ENCODE measurements at places on chromosomes 2 and 18.

GRCh38 chr2:208671284-208671683, 264.7 kb downstream of the PTH2R start:
- no peak for DNase-seq

DNA sequence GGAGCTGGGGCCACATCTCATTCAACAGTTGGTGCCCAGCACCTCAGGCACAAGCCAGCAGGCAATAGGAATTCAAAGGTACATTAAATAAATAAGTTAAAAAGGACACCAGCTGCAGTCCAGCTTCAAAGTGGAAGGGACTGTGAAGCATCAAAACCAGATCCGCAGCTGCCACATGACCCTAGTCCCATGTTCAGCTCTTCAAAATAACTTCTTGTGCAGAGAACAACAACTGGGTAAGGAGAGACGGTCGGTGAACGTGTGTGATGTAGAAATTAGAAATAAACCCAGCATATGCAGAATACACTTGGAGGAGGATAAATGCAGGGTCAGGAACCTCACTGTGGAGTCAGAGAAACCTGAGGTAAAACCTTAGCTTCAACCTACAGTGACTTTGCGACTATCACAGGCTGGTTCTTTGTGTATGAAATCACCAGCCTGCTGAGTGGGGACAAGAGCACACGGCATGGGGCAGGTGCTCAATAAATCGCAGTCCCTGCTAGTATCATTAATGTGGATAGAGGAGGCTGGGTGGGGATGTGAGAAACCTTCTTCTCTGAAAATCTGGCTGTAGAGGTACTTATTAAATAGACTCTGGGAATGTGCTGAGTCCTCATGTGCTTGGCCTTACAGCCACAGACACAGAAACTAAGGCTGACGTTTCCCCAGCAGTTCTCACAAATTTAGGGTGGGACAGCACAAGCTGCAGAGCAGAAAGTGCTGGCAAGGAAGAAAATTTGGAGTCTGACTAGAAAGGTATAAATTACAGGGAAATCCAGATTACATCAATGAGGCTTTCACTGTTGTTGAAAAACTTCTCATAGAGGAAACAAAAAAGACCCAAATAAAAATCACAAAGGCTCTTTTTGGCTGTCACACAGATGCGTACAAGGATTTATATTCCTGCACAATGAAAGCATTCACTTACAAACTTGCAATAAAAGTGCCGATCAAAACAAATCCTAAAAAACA, 20.7 kb downstream of the FBXO15 start:
- DNase-seq, result no peak

DNA sequence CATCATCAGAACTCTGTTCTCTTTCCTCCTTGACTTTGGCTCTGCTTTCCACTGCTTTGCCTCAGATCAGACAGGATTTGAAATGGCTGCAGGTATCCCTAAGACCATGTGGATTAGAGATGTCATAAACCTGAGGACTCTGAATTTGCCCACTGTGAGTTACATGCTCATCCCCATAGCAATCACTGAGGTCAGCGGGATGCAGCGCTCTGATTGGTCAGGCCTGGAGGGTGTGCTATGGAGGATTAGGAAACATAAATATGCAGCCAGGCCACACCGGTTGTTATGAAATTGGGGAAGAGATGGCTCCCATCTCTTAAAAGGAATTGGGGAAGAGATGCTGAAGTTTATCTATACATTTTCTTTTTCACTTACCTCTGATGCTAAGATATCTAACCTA, 73.7 kb upstream of the DNAJC10 start:
- peak; percentile 23 for DNase-seq

DNA sequence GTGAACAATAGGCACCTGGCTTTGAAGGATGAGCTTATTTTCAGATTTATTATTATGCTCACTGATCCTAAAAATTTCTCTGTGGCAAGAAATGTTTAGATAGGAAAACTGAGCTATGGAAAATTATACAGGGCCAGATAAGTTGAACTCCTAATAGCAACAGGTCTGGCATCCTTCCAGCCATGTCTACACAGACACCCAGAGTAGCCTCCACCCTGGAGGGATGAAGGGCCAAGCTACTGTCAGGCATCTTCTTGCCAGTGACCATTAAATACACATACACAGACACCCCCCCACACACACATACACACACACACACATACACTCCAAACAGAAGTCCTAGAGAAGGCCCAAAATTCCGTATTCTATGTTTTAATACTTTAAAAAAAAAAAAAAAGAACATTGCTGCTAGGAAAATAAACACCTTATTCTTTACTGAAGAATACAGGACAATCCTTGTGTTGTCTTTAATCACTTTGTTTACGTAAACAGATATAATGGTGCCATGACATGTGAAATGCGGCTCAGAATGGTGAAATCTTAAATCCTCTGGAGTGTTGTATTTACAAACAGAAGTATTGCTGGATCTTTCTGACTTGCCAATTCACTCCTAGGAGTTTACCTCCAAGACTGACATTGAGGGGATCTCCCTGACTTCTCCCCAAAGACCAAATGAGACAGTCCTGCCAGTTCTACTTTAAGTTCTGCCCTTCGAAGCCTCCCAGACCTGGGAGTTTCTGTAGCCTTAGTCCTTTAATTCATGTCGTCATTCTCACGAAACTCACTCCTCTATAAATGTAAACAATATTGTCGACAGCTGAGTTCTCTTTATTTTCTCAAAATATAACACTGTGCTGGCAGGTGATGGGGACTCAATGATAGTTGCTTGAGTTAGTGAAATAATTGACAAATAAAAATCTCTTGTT, 163.1 kb downstream of the ANTXR1 start:
- no peak for DNase-seq

DNA sequence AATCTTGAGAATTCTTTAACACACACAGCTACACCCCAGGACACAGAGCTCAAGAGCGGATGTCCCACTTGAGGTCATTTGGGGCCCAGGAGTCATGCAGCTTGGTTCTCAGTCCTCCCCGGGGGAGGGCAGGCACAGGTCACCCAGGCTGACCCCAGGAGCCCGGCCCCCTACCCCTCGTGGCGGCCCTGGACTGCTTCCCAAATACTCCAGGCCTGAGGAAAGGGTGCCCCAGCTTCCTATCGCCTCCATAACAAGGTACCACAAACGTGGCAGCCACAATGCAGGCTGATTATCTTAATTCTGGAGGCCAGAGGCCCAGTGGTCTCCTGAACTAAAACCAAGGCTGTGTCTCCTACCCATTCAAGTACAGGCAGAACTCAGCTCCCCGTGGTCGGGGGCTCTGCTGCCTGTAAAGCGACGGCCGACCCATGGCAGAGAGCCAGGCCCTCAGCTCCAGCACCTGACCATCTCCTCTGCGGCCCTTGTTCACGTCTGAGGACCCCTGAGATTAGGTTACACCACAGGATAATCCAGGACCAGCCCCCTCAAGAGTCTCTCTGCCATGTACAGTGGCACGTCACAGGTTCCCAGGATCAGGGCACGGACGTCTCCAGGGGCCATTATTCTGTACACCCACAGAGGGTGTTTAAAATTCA, 10.5 kb downstream of the SLC66A2 start:
- DNase-seq, result no peak

DNA sequence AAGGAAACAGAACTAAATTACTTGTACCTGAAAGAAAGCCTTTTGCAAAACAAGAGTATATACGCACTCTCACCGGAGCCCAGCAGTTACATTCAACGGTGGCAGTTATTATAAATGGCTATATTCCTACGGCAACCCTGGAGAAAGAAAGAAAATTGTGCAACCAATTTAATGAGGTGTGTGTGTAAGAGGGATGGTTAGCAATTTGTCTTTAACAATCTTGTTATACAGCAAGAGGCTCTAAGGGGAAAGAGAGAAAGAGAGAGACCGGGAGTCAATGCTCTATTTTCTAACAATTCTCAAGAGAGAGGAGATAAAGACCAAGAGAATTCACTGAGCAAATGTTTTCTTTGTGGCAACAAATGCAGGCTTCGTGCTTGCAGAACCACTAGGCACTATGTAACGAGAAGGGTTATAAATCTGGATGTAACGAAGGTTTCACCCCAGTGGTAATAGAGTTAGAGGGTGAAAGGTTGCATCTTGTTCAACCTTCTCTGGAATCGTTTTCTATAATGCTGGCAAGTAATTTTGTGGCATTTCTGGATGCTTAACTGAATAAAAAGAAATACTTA, 359.1 kb upstream of the SPRED2 start:
- no peak for DNase-seq

DNA sequence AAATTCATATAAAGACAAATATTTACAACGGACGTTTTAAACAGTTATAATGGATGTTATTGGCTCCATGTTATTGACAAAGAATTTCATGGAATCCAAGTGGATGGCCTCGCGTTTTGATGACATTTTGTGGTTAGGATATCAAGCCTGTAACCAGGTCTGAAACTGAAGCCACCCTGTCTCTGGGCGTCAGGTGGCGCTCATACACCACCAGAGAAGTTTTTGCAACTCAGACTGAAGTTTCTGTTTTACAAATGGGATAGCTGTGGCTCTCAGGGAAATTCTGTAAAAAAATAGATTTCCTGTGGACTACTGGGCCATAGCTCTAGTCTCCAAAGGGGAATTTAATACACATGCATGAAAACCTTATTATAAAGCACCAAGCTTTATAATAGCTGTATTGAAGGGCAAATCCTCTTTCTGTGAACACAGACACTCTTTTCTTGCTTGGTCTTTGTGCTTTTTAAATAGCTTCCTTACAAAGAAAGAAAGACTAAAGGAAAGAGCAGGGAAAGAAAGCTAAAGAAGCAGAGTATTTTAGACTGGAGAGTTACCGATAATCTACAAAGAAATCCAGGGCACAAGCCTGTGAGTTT, 86.7 kb downstream of the C18orf54 start:
- DNase-seq, result peak; percentile 5
